ENCODE measurements at places on chromosomes 6 and 20.

GRCh38 chr6:130216620-130217019, 6.1 kb downstream of the SAMD3 start:
- no peak for DNase-seq
- no peaks in the 10 kb centered on the region for H3K27me3 ChIP-seq
- H3K36me3 ChIP-seq: no peaks in the 10 kb centered on the region
- H3K4me3 ChIP-seq: no peak overlapping the region
- H3K4me1 ChIP-seq: no peaks in the 10 kb centered on the region

- no peak overlapping the region for H3K27ac ChIP-seq
- H3K4me3 ChIP-seq: no peak overlapping the region
Observed at GRCh38 chr20:37152284-37152683, 26.8 kb upstream of the RPN2 start.

- H3K27ac ChIP-seq: no peak overlapping the region
- no peak overlapping the region for H3K4me3 ChIP-seq
- no peak for DNase-seq
Observed at GRCh38 chr20:21373436-21373835, 23.9 kb downstream of the NKX2-4 start.

- H3K27ac ChIP-seq: no peak overlapping the region
- no peaks in the 10 kb centered on the region for H3K36me3 ChIP-seq
- DNase-seq: no peak
- H3K27me3 ChIP-seq: no peaks in the 10 kb centered on the region
- no peaks in the 10 kb centered on the region for H3K4me1 ChIP-seq
Observed at GRCh38 chr6:24823185-24823584, 24.5 kb upstream of the ARMH2 start.

- H3K27ac ChIP-seq: no peak overlapping the region
- H3K36me3 ChIP-seq: no peaks in the 10 kb centered on the region
- H3K4me1 ChIP-seq: no peaks in the 10 kb centered on the region
- no peaks in the 10 kb centered on the region for H3K27me3 ChIP-seq
Observed at GRCh38 chr6:116556065-116556464, 2.5 kb downstream of the CALHM4 start.

GRCh38 chr6:53584726-53585125, 39.8 kb upstream of the GCLC start:
- no peak overlapping the region for H3K27ac ChIP-seq
- no peak for DNase-seq
- no peaks in the 10 kb centered on the region for H3K27me3 ChIP-seq
- H3K36me3 ChIP-seq: no peaks in the 10 kb centered on the region
- H3K4me3 ChIP-seq: no peak overlapping the region
- no peaks in the 10 kb centered on the region for H3K4me1 ChIP-seq

GRCh38 chr6:35757456-35758123, 18.8 kb upstream of the CLPSL2 start:
- H3K27ac ChIP-seq: no peak overlapping the region
- H3K27me3 ChIP-seq: no peaks in the 10 kb centered on the region
- DNase-seq: no peak
- H3K4me3 ChIP-seq: no peak overlapping the region

GRCh38 chr6:137357263-137357947, 136.8 kb downstream of the OLIG3 start:
- no peaks in the 10 kb centered on the region for H3K36me3 ChIP-seq
- DNase-seq: no peak
- H3K4me3 ChIP-seq: no peak overlapping the region

- H3K4me1 ChIP-seq: no peaks in the 10 kb centered on the region
- H3K4me3 ChIP-seq: no peak overlapping the region
- no peaks in the 10 kb centered on the region for H3K27me3 ChIP-seq
- no peaks in the 10 kb centered on the region for H3K36me3 ChIP-seq
- no peak overlapping the region for H3K27ac ChIP-seq
Observed at GRCh38 chr6:73182021-73182607, 43.2 kb downstream of the KHDC1L start.

DNA sequence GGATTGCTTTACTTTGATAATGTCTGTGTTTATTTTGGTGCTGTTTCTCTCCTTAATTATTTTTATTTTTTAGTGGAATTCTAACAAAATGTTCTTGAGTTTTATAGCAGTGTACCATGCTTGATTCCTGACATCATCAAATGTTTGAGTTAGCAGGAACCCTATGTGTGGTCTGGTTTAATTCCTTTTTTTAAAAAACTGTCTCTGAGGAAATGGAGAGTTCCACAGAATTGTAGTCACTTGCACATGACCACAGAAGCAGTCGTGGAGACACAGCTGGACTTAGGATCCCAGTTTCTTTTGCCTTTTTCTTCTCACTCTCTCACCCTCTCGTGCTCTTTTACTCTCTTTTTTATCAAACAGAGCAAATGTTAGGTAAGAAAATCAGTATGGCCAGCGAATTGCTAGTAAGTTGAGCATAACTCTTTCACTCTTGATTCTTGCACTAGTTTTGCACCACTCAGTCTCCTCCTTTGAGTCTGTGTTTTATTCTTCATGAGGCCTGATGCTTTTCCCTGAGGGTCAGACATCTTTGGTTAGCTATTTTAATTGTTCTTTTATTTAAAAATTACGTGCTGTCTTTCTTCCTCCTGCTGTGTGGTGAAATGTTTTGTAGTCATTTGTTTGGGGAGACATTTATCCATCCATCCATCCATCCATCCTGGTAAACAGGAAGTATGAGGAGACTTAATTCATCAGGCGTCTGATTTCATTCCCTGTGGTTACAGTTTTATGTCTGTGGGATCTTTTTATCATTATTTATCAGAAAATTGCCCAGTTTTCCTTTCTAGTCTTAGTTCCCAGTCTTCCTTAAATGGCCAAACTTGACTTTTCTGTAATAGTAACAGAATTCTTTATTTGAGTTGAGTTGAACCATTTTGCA, 83.0 kb downstream of the SCAF8 start:
- H3K27me3 ChIP-seq: no peaks in the 10 kb centered on the region
- H3K36me3 ChIP-seq: no peaks in the 10 kb centered on the region
- H3K27ac ChIP-seq: no peak overlapping the region
- no peak overlapping the region for H3K4me3 ChIP-seq
- no peaks in the 10 kb centered on the region for H3K4me1 ChIP-seq
